ENCODE measurements at places on chromosomes 13 and 19.
A peak's percentile ranks its signal among the peaks of the same experiment; 100 is the strongest.

DNA sequence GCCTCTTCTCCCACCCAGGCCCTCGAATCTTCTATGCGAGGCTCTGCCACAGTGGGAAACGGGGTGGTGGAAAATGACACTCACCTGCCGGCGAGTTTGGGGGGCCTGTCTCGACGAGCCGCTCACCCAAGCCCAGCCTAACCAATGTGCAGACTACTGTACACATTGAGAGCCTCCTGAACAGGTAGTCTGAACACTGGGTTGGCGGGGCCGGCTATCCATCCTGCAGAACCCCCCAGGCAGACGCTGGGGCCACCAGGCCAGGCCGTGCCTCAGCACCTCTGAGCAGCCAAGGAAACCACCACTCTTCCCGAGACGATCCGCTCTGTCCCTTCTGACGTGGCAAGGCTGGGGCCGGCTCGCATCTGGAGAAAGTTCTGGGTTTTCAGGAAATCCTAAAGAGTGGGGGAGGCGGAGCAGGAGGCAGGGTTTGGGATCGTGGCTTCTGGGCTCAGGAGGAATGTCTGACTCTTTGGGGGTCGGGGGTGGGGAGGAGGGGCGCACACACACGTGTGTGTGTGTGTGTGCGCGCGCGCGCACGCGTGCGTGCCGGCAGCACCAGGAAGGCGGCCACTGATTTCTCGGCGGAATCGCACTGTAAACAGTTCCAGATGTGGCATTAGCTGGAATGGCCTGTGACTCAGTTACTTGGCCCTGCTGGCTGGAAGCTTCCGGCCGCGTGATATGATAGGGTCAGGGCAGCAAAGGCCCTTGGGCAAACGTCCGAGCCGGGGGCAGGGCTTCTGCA is 18.5 kb downstream of the TMED1 start:
- DNase-seq = no peak

- no peak for DNase-seq
Observed at GRCh38 chr13:45896285-45896684, 44.7 kb upstream of the SIAH3 start.

- no peak for DNase-seq
Observed at GRCh38 chr19:30580673-30581072, 208.5 kb downstream of the ZNF536 start.

GRCh38 chr19:35715981-35716800 is 1.6 kb upstream of the KMT2B start:
- DNase-seq = no peak

DNA sequence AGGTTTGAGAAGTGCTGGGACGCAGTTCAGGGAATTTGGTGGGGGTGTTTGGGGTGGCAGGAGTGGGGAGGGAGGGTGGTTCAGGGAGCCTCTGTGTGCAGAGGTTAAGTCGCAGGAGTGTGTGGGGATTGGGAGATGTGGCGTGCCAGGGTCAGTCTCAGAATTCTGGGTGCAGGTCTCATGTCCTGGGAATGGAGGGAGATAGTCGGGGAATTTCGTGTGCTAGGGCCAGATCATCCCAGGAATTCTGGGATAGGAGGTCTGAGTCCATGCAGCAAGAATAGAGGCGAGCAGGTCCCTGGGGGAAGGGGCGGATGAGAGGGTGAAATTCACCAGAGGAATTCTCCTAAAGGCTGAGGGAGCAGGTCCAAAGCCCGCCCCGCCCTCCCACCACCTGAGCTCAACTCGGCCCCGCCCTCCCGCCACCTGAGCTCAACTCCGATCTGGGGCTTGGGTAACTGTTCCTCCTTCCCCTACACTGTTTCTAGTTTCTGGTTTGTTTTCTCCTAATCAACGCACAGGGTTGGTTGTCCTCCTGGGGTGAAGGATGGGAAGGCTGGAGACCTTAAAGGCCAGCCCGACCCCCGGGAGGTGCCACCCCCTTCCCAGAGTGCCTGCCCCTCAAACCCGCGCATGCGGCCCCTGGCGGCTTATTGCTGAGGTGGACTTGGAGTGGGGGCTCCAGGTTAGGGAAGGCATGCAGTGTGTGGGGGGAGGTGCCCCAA is 15.2 kb downstream of the KCNC3 start:
- DNase-seq = no peak

GRCh38 chr19:11806354-11807098 is 7.5 kb upstream of the ZNF440 start:
- no peak for DNase-seq

DNA sequence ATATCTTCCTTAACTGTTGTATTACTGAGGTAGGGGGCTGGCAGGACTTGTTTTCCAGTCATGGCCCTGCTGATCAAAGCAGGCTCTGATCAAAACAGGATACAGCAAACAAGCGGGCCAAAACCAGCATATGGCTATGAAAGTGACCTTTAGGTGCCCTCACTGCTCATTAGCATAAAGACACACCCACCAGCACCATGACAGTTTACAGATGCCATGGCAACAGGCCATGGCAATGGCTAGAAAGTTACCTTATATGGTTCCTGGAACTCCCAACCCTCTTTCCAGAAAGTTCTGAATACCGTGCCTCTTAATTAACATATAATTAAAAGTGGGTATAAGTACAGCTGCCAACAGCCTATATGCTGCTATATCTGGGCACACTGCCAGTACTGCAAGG is 551.4 kb upstream of the SGCG start:
- DNase-seq = no peak

DNA sequence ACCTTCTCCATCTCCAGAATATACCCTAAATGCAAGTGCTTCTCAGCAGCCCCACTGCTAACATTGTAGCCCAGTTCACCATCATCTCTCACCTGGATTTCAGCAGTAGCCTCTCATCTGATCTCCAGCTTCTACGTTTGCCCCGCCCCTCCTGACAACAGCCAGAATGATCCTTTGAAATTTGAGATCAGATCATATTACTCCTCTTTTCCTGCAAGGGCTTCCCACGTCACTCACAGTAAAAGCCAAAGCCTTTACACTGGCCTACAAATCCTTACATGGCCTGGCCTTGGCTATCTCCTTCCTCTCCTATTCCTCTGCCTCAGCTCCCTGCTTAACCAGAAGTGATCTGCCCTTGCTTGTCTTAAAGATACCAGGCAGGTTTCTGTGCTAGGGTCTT is 94.3 kb upstream of the NBEA start:
- no peak for DNase-seq

DNA sequence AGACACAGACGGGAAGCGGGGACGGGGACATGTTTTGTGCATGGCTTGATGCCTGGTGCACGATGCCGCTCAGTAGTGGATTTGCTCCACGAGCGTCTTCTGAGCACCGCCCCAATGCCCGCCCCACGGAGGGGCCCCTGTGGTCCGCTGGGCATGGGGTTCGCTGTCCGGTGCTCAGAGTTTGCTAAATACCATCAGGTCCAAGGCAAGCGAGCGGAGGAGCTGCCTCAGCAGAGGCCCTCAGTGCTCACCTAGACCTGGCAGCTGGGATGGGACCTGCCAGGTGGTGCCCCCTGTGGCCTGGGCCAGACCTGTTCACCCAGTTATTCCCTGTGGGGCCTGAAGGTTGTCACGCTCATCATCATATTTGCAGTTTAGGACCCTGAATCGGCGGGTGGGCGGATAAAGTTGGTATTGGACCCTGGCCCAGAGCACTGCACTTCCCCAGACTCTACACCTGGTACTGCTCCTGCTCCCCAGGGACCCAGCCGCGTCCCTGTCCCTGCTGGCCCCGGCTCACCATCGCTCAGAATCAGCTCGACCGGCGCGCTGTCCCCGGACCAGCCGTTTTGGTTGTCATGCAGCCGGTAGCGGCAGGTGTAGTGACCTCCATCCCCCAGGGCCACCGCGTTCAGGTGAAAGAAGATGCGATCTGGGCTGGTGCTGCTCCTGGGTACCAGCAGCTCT is 2.3 kb downstream of the A1BG start:
- no peak for DNase-seq

DNA sequence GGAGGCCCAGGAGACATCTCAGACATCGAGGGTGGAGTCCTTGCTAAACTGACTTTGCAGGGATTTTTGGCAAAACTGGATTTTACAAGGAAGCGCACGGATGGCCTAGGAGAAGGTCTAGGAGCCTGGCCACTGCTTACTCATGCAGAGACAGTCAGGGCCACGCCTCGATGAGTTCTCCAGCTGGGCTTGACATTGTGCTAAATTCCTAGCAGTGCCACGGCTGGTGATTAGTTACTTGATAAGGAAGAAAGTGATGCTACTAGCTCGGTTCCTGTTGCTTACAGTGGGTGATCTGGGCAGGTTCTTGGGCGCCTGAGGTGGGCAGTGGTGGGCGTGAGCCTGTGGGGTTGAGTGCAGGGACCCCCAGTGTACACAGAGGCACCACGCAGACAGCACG is 143.4 kb downstream of the SOX1 start:
- no peak for DNase-seq

DNA sequence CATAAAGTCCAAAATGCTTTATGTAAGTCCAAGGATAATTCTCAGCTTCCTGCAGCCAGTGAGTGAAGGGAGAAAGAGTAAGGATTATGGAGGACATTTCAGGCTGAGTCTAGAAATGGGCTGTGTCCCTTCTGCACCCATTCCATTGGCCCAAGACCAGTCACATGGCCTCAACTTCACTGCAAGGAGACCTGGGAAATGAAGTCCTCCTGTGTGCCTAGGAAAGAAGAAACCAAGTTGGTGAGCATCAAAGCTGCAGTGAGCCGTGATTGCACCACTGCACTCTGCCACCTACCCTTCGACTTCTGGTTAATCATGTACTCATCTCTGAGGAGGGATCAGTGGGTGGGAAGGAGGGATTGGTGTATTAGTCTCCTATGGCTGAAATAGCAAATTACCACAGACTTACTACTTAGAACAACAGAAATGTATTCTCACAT is 3.6 kb upstream of the CD37 start:
- peak; percentile 63 for DNase-seq

DNA sequence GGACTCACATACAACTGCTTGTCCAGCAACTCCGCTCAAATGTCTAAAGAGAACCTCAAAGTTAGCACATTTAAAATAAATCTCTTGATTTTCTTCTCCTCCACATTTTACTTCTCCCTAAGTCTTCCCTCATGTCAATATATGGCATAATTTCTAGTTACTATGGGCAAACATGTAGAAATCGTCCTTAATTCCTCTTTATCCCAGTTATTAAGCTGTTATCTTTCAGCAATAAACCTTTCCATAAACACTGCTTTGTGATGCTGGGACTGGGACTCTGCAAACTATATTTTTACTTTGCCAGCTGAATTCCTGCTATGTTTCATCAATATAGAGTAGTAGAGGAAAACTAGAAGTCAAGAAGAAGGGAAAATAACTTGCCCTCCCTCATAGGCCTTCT is 99.7 kb downstream of the KCNRG start:
- no peak for DNase-seq

DNA sequence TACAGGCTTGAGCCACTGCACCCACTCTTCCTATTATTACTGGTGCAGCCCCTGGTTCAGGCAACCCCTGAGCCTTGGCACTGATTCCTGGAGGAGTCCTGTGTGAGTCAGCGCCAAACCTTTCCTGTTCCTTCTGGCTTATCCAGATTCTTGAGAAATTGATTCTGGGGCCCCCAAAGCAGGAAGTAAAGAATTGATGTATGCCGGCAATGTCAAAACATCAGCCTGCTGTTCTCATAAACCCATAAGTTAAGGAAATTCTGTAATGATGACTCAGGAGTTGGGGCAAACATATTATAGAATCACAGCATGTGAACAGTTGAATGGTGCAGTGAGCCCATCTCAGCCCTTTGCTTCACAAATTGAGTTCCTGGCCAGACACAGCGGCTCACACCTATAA is 1.4 kb upstream of the OR7G3 start:
- no peak for DNase-seq

- DNase-seq = no peak
Observed at GRCh38 chr13:109947006-109947405, 160.6 kb upstream of the IRS2 start.

- DNase-seq = no peak
Observed at GRCh38 chr19:8085598-8086408, 33.2 kb downstream of the CCL25 start.

DNA sequence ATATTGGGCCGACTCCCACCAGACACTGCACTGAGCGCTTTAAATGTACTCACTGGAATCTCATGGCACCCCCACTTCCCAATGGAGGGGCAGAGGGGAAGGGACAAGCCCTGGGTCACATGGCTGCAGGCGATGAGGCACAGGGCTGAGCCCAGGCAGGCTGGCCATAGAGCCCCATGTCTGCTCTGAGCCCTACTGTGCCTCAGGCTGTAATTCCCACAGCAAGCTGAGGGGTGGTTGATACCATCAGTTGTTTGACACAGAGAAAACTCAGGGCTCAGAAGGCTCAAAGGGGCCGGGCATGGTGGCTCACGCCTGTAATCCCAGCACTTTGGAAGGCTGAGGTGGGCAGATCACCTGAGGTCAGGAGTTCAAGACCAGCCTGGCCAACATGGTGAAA is 25.1 kb downstream of the RFX1 start:
- no peak for DNase-seq

DNA sequence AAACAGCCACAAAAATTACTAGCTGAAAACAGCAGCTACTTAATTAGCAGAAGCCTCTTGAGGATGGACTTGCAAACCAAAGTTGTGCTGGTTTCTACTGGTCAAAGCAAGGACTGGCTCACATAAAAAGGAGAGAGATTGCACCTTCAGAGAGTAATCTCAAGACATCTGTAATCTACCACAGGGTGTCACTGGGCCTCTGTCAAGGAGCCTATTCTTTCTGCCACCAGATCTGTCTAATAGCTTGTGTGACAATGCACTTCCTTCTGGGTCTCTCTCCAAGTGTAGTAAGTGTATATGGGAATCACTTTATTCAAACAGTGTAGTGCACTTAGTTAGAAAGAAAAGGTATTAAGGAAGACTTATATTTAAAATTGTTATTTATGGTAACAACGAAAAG is 24.4 kb upstream of the ZNF561 start:
- DNase-seq = no peak

- DNase-seq = no peak
Observed at GRCh38 chr13:20024702-20025101, 66.2 kb downstream of the ZMYM2 start.

DNA sequence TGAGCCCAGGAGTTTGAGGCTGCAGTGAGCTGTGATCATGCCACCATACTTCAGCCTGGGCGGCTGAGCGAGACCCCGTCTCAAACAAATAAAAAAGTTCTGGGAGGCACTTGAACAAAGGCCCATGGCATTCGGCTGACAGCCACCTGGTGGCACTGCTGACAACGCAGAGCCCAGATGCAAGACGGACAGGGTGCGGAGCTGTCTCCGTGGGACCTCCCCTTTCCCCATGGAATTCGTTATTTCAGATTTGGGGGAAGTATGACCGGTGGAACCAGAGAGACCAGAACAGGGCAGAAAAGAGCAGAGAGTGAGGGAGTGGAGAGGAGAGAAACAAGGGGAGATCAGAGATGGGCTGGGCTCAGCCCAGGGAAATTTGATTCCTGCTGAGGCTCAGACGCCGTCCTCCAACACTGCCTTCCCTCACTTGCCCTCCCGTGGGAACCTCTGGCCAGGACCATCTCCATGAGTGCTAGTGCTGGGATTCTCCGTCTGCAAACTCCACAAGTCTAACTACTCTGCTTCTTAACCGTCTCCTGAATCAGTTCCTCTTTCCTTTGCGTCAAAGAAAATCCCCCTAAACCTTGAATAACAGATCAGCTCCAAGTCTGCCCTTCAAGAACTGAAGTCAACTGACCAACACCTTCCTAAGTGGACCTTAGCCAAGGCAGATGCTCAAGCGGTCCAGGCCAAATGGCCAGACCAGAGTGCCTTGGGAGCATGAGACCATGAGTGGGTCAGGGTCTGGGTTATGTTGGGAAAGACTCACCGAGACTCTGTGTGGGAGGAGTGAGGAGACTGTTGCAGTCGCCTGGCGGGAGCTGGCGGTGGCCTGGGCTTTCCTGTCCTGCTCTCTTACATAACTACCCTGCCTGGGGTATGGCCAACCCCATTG is 11.9 kb upstream of the ATF5 start:
- no peak for DNase-seq
